RPMI7951 (cell line): ENCODE measurements at places on chromosomes 7 and 10. TPM values are rescaled to one million over a fixed set of nuclear protein-coding genes. Genes with fewer than 3 reads are reported as not detected.

Gene VAX1
- not detected in 2 replicates for total RNA-seq

- DNase-seq = no peak
These were observed 12.9 kb upstream of the CSGALNACT2 start for GRCh38 chr10:43125274-43125845.

- no peak for DNase-seq
These were observed 41.4 kb upstream of the SLC26A5 start for GRCh38 chr7:103487419-103487818.

GRCh38 chr7:88628363-88629085, 131.0 kb upstream of the ZNF804B start:
- DNase-seq = no peak

- peak; percentile 96 for DNase-seq
These were observed 58.9 kb downstream of the KCNMA1 start for GRCh38 chr10:77578583-77579227.

GRCh38 chr7:50262916-50263690, 41.4 kb upstream of the IKZF1 start:
- no peak for DNase-seq
